ENCODE measurements at places on chromosomes 7 and 10. TPM values are rescaled to one million over a fixed set of nuclear protein-coding genes. Genes with fewer than 3 reads are reported as not detected.

Gene LOXL4
- 12.4 TPM for total RNA-seq

Gene INSIG1
- total RNA-seq, result 697 TPM

Gene INHBA
- 4.9 TPM for total RNA-seq

Gene NPC1L1
- total RNA-seq, result not detected

Gene PALD1
- total RNA-seq, result 1.3 TPM

Gene CTAGE8
- total RNA-seq, result not detected

Gene SCD
- total RNA-seq, result 820 TPM

Gene ASIC3
- 0.17 TPM for total RNA-seq

Gene SPDYE1
- not detected for total RNA-seq

Gene MSS51
- total RNA-seq, result 0.15 TPM

Gene UNCX
- total RNA-seq, result not detected

Gene TPK1
- 2.7 TPM for total RNA-seq

Gene CALHM1
- not detected for total RNA-seq

Gene EBF3
- 1.5 TPM for total RNA-seq

Gene POLR2J
- 41.2 TPM for total RNA-seq

Gene ASB10
- total RNA-seq, result not detected

Gene ZFYVE27
- total RNA-seq, result 10.1 TPM

Gene ZDHHC6
- total RNA-seq, result 18.7 TPM

Gene MGAM2
- not detected for total RNA-seq

Gene MUC3A
- not detected for total RNA-seq

Gene HOXA9
- total RNA-seq, result 1.5 TPM

Gene TRPV5
- not detected for total RNA-seq

Gene OR2A5
- total RNA-seq, result not detected

Gene NDUFB2
- 426 TPM for total RNA-seq

Gene SLC26A3
- total RNA-seq, result not detected

Gene NKX2-3
- total RNA-seq, result not detected

Gene LBX1
- total RNA-seq, result under 0.01 TPM

Gene ZNF107
- total RNA-seq, result 3.2 TPM

Gene UCN3
- total RNA-seq, result not detected

Gene CDC14C
- total RNA-seq, result not detected

Gene ASAH2
- 1.3 TPM for total RNA-seq

Gene SLC18A3
- not detected for total RNA-seq

Gene EPDR1
- 5.5 TPM for total RNA-seq

Gene HSPA12A
- total RNA-seq, result 4.7 TPM

Gene OPN4
- total RNA-seq, result not detected

Gene NKX6-2
- total RNA-seq, result not detected

Gene RET
- total RNA-seq, result 0.17 TPM

Gene CTTNBP2
- 2.5 TPM for total RNA-seq

Gene CFAP69
- 0.30 TPM for total RNA-seq

Gene NUDT13
- total RNA-seq, result 2.1 TPM

Data from bronchus fibroblast of lung (primary cell).